Stimulated activated CD4-positive, alpha-beta T cell treated with anti-CD3 and anti-CD28 coated beads, TNF-alpha, amount 100 ng/mL, for 1 hour (primary cell): ENCODE measurements at places on chromosomes 12 and 14.

DNA sequence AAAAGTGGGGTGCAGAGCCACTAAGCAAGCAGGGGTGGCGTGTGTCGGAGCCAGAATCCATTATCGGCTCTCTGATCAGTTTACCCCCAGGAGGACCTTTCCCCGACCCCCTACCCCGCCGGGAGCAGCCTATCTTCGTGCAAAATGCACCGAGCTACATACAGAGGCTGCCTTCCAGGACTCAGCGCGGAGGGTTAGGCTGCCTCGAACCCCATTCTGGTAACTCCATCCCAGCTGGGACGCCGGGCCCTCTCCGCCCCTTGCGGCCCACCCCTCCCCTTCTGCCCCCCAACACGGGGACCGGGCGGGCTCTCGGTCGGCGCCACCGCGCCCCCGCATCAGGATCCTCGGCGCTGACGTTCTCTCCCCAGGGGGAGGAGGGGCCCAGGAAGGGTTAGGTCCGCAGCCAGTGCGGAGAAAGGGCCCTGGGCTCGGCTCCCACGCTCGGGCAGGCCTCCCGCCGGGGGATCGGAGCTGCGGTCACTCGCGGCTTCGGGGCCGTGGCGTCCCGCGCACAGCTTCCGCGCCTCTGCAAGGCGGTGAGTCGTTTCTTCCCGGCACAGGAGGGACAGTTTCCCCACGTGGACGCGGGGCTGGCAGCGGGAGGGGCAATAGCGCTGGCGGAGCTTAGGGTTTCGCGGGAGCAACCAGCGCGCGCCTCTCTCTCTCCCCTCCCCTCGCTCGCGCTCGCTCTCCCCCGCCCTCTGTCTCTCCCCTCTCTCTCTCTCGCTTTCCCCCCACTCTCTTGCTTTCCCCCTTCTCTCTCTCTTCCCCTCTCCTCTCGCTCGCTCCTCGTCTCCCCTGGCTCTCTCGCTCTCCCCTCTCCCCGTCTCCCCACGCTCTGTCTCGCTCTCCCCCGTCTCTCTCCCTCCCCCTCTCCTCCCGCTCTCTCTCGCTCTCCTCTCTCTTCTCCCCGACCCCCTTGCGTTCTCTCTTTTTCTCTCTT, 12.5 kb upstream of the MAP3K9 start:
- peak; percentile 39 for DNase-seq

- DNase-seq = no peak
Measured at GRCh38 chr14:75725481-75725880, 64.4 kb downstream of the TTLL5 start.

DNA sequence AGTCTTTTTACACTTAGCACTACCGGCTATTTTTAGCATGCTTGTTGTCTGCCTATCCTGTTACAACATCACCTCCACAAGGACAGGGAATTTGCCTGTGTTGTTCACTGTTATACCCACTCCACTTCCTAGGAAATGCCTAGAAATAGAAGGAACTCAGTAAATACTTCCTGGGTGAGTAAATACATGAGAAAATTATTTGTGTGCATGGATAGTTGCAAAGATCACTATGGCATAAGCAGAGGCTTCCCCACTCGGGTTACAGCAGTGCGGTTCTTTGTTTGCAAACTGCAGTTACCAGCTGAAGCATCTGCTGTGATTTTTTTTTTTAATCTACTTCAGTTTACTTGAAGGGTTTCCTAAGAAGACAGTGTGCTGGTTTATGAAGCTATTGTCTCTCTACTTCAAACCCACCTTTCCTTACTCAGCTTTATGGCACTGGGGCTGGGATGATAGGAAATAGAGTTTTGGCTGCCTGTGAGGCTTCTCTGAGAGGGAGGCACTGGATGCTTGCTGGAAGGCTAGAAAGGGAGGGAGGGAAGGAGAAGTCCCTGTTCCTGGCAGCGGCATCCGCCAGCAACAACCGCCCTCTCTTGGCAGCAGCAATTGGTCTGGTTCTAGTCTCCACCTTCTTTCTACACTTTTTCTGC, 29.0 kb downstream of the PDE6H start:
- DNase-seq = no peak

GRCh38 chr12:30965613-30965985, 39.1 kb downstream of the TSPAN11 start:
- no peak for DNase-seq

GRCh38 chr14:60165547-60165876, 314 bp upstream of the DHRS7 start:
- DNase-seq = no peak
